NCI-H1092 (cell line): ENCODE measurements at places on chromosomes 12 and 14.

DNA sequence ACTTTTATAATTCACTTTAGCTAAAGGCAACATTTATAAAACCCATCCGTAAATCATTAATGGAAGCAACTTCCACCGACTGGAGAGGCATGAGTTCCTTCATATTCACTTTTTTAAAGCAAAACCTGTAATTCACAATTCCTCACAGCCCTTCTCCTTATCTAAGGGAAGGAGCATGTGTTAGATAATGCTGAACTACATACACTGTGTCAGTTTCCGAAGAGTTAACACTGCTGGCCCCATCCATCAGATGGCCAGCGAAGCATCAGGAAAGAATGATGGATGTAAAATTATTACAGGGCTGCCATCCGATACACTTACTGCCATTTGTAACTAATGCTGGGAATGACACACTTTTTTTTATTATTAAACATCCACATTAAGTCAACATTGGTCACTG, 392.8 kb downstream of the SOX5 start:
- no peak for DNase-seq

DNA sequence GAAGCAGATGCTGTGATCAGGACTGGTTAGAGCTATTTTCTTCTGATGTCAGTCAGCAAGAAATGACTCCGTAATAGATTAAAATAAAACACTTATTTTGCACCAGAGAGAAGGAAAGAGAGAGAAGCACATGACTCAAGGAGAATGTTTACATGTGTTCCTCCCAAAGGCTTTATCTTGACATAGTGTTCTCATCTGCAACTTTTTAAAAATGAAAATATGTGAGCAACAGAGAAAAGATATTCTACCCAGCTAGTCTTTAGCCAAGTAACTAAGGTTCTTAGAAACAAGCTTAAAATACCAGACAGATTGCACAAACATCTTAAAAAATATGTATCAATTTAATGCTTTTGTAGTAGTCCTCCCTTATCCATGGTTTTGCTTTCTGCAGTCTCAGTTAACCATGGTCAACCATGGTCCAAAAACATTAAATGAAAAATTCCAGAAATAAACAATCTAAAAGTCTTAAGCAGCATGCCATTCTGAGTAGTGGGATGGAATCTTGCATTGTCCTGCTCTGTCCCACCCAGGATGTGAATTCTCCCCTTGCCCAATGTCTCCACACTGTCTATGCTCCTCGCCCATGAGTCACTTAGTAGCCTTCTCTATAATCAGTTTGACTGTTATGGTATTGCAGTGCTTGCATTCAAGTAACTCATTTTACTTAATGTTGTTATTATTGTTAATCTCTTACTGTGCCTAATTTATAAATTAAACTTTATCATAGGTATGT, 9.9 kb downstream of the SERPINA10 start:
- DNase-seq = no peak

DNA sequence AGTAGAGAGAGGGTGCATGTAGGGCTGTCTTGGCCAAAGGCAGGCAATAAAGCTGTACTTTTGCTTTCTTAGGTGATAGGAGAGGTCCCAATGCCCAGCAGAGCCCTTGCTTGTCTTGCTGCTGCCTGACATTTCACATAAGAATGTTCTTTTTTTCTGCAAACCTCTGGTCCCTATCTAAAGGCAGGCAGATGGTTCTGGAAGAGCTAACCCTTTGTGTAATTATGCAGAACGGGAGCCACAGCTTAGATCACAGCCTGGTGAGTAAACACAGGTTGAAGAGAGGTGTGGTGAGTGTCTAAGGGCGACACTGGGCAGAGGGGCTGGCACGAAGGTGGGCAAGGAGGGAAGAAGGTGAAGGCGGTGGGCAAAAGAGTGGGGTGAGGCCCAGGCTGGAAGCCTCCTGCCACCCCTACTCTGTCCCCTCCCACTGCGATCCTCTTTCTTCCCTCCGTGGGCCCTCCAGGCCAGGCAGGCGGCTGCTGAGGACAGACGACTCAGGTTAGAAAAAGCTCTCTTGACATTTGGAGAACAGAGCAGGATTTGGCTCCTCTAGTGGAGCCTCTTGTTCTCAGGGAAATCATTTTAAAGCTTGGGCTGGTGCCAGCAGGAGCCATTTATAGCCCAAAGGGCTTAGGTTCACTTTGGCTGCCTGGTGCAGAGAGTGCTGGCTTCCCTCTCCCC, 42.8 kb downstream of the PRMT8 start:
- peak; percentile 94 for DNase-seq

- no peak for DNase-seq
These were observed 35.9 kb downstream of the XRCC3 start for GRCh38 chr14:103679351-103679750.

DNA sequence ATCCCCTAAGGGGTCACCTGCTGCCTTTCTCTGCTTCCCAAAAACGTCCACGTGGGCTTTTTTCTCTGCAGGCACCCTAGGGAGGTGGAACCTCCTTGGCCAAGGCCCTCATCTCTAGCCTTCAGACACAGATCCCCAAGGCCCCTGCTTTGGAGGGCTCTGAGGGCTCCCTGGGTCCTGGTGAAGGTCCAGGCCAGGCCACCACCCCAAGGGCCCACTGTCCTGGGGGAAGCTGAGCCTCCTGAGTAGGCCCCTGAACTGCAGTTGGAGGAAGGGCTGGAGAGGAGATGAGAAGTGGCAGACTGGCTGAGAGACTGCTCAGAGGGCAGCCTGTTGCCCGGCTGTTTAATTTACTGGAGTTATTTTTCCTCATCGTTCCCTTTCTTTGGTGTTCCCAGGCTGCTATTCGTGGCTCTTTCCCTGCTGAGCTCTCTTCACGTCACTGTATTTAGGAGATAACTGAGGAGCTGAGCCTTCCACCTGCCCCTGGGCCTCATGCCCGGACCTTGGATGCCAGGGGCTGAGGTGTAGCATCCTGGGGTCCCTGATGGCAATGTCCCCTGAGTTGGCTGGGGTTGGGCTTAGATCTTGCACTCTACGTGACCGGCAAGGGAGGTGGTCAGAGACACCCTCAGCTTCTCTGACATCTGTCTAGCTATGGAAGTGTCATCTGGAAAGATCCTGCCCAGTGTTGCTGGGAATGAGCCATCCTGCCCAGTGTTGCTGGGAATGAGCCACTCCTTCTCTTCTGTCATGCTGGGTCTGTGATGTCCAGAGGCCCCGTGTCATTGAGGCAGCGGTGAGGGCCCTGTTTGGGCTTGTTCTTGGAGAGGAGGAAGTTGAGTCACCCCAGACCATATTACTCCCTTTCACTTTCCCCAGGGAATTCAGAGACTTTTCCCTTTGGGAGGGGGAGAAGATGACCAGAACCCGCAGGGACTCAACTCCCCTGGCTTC, 139.8 kb downstream of the TSPAN9 start:
- no peak for DNase-seq

DNA sequence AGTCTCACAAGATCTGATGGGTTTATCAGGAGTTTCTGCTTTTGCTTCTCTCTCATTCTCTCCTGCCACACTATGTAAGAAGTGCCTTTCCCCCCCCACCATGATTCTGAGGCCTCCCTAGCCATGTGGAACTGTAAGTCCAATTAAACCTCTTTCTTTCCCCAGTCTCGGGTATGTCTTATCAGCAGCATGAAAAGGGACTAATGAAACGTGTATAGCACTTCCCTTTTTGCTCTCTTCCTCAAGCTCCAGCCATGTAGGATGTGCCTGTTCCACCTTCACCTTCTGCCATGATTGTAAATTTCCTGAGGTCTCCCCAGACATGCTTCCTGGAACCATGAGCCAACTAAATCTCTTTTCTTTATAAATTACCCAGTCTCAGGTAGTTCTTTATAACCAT, 7.0 kb upstream of the CRACR2A start:
- DNase-seq = no peak
